ENCODE measurements at places on chromosomes 4 and X.

GRCh38 chr4:86218746-86219473, 140.9 kb downstream of the MAPK10 start:
- no peak for DNase-seq

DNA sequence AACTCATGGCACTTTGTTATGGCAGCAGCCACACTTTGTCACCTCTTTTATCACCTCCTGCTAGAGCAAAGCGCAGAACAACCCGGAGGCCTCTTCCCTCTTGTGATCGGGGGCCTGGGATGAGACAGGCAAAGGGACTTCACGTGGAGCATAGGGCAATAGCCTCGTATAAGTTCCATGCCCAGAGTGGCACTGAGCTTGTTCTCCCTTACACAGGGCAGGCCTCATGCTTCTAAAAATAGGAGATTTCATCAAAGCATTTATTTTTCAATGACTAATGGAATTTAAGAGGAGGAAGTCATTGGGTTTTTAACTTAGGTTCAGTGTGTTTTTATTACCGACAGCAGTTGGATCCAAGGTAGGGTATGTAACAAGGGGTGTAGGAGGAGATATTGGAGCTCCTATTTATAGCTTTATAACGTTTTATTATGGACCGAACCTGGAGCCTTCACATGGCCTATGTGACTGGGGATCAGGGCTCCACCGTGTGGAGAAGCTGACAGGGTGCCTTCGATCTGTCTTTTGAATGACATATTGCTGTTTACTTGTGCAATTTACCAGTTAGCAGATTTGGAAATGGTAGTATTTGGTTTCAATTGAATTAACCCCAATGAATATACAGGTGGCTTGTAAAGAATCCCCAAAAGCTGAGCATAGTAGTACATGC, 93.8 kb downstream of the SLC2A9 start:
- DNase-seq, result no peak

GRCh38 chrX:36908801-36909675, 99.1 kb upstream of the FAM47C start:
- peak; percentile 44 for DNase-seq

GRCh38 chr4:110877778-110878370, 255.0 kb upstream of the PITX2 start:
- no peak for DNase-seq

- no peak for DNase-seq
Measured at GRCh38 chr4:157741642-157742041, 431.2 kb downstream of the GASK1B start.

GRCh38 chr4:181581983-181582382, 661.2 kb upstream of the TENM3 start:
- peak; percentile 81 for DNase-seq

Data from NCI-H526 (cell line).